Naive thymus-derived CD4-positive, alpha-beta T cell (primary cell): ENCODE measurements at places on chromosomes 11 and 22.
A peak's percentile ranks its signal among the peaks of the same experiment; 100 is the strongest.

DNA sequence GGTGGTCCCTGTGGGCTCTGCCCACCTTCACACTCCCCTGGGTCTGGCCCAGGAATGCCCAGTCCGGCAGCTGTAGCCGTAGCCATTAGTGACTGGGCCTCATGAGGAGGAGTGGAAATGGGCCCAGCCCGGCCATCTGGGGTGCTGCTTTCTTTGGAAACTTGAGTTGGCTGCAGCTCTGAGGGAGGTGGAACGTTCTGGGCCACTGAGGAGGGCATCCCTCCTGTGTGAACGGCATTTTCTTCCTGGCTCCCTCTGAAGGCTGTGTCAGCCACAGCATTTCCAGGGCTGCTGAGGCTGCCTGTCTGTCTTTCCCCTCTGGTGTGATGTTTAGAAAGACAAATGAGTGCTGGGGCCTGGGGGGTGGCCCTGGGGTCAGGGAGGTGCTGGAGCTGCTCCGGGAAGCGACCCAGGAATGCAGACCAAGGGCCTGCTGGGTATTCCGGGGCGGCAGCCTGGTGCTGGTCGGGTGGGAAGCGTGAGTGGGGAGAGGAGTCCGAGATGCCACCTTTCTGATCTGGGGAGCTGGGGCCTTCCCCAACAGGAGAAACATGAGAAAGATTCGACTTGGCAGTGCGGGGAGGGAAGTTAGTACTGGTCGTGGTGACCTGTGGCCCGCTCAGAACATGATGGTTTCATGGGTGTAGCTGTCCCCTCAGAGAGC lies 27.1 kb downstream of the PTDSS2 start:
- DNase-seq, result no peak

- no peak for DNase-seq
These were observed 13.0 kb downstream of the TEAD1 start for GRCh38 chr11:12687216-12687623.

- no peak for DNase-seq
These were observed 213.6 kb downstream of the LRRC4C start for GRCh38 chr11:41245704-41246398.

DNA sequence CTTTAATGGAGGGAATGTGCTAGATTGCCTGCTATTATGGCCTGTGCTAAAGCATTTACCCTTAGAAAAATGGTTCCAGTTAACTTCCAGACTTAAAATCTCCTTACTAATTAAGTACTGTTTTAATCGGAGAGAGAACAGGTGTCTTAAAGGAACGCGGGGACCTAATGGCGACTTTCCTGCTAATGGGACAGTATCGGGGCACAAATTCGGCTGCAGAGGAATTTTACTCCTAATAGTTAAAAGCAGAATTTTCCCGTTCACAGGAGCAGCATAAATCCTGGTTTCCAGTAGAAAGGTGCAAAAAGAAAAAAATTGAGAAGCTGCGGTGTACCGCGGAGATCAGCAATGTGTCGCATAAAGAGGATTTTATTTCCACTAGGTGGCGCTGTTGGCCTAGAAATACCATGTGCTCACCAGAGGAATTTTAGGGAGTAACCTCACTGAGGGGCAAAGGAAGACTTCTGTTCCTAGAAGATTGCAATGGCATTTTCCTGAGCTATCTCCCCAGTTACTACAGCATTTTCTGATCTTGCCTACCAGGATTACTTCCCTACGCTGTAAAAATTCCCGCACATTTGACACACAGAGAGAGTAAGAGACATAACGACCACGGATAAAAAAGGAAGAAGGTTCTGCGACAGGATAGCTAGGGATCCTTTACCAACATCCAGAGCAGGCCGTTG lies 44.5 kb downstream of the ZNF280B start:
- DNase-seq, result peak; percentile 53

DNA sequence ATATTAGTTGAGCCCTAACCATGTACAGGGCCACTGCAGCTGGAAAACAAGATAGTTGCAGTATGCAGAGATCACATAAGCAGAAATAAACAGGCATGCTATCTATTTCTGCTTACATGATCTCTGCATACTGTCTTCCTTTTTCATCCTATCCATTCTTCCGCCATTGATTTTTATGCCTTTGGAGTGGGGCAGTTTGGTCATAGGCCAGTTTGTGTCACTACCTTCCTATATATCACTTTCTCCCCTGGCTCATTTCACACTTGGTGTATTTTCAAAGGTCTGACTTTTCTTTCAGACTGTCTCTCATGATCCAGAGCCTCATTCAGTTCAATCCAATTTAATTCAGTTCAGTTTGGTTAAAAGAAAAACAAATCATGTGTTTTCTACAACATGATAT lies 829.6 kb downstream of the KCNA4 start:
- no peak for DNase-seq

- no peak for DNase-seq
These were observed 72.4 kb downstream of the RTL6 start for GRCh38 chr22:44425694-44426045.

GRCh38 chr22:41828516-41828915 lies 4.4 kb upstream of the SREBF2 start:
- DNase-seq, result no peak

DNA sequence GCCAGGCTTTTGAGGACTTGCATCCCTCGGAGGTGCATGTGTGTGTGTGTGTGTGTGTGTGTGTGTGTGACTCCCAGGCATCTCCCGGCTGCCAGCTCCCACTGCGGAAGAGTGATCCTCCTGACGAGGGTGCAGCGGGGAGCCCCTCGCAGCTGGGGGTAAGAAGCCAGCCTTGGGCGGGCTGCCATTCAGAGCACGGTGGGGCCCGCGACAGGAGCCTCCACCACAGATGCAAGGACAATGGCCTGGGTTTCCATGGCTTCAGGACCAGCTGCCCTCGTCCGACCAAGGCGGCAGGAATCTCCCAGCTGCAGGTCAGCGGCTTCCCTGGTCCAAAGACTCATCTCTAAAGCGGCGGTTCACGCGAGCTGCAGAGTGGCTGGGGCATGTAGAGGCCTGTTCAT lies 908.5 kb downstream of the BRD1 start:
- no peak for DNase-seq

- DNase-seq, result no peak
These were observed 922 bp upstream of the CSNK1E start for GRCh38 chr22:38317995-38318715.

DNA sequence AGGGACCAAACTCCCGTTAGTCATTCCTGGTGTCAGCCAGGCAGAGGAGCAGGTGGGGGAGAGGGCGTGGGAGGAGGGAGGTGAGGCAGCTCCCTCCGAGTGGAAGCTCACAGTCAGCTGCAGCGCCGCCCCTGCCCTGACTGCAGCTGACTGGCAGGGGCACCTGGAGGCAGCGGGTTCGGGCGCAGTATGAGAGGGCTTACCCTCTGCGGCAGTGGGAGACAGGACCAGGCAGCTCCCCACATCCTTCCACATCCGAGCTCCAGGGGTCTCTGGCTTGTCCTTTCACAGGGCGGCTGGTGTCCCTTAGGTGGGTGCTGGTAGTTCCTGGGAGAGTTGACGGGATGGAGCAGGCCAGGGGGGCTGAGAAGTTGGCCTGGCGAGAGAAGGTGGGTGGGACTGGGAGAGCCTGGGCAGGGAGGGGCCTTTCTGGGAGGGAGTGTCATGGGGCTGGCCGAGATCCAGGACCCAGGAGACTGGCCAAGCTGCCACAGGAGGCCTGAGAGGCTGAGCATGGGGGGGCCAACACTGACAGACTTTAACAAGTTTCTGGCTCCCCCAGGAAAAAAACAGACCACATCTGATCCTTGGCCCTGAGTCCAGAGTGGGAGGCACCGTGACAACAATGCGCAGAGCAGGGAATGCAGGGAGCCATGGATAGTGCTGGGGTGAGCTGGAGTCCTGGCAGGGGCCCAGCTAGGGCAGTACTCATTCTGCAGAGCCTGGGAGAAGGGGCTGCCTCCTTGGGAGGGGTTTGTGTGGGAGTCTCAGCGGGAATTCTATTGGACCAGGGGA lies 4.9 kb downstream of the ADORA2A start:
- no peak for DNase-seq

GRCh38 chr11:103483996-103484395 lies 374.8 kb downstream of the DYNC2H1 start:
- no peak for DNase-seq

- no peak for DNase-seq
These were observed 986.5 kb upstream of the CHORDC1 start for GRCh38 chr11:91209306-91209705.

DNA sequence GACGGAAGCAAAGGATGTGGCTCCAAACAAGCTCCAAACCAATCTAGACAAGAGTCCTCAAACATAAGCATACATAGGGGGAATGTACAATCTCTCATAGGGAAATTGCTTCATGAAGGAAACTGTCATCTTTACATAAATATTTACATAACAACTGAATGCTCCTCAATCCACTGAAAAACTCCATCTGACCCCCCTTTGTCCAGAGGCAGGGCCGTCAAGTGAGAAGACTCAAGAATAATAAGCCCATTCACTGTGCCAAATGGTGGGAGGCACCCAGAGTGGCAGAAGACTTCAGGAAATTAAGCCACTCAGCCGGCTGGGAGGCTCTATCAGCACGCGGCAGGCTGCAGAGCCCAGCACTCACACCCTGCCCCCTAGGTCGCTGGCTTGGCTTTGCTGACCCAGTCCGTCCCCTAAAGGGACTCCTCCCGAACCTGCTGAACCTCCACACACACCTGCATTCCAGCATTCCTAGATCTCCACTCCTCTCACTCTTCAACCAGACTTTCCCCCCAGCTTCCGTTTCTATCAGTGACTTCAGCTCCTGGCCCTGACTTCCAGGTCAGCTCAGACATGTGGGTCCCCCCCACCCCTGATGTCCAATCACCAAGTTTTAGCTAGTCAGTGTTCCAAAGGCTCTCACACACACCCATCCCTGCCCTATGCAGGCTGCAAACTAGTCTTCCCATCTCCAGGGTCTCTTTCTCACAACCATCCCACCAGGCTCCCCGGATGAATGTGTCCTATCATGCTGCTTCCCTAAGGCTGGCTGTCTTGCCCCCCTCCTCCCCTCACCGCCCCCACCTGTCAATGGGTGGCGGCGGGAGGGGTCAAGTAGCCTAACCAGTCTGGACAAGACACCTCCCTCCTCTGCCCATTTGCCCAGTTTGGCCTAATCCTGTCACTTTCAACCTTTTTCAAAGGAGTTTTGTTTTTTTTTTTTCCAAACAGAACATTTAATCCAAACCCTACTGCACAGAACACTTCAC lies 11.3 kb downstream of the VPS37C start:
- DNase-seq, result no peak
